Left kidney (tissue), 8 donors: ENCODE measurements at places on chromosomes 7 and 10.

DNA sequence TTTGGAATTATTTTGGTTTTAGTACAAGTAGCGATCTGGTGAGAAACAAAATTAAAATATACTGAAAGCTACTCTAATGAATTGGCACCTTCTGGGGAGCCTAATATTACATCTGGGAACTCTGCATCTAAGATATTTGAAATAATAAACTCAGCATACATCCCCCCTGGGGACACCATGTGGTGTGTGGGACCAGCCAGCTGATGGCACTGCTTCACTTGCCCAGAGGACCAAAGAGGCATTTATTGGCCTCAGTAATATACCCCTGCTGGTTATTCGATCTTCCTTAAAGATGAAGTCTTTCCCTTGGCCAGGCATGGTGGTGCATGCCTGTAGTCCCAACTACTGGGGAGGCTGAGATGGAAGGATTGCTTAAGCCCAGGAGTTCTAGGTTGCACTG lies 195.1 kb upstream of the AUTS2 start:
- DNase-seq: no peak

GRCh38 chr10:12252882-12253546 lies 57.0 kb downstream of the CDC123 start:
- DNase-seq: no peak

DNA sequence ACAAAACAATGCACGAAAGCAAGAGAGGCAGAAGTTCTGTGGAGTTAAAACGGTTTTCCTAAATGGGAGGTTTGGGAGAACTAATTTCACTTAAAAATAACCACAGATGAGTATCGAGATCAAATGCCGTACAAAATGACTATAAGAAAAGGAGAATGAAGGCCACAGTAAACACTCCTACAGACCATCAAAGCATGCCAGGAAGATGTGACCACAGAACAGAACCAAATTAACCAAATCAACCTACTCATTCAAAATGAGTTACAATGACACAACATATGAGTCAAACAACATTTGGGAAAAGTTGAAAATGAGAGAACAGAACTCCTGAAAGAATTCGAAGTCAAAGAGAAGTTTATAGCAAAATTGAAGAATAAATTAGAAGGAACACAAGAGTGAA lies 24.3 kb upstream of the DOCK1 start:
- DNase-seq: no peak

DNA sequence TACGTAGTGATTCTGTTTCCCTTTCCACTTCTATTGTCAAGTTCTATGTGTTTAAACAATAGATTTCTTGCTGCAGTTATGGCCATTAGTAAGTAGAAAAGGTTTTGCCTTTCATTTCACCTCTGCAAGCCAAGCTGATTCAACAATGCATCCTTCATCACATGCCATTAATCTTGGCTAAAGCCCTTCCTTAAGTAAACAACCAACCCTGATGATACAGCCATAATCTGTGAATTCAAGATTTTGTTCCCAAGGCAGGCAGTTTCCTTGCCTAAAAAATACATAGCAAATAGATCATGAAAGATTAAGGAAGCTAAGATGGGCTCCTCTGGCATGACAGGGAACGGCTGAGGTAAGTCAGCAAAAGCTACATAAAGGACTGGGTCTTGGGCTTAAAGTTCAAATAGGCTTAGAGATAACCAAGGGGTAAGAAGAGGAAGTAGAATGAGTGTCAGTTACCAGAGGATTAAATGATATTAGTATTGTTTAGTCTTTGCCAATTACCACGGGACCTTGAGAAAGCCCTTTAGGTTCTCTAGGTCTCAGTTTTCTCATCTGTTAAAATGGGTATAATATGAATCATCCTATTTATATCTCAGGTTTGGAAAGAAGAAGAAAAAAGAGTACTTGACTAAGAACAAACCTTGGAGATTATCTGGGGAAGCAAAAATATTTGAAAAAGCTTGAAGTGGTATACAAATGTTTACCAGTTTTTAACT lies 35.9 kb upstream of the ANK3 start:
- no peak for DNase-seq

- no peak for DNase-seq
Measured at GRCh38 chr10:88198023-88198422, 334.6 kb downstream of the PTEN start.

DNA sequence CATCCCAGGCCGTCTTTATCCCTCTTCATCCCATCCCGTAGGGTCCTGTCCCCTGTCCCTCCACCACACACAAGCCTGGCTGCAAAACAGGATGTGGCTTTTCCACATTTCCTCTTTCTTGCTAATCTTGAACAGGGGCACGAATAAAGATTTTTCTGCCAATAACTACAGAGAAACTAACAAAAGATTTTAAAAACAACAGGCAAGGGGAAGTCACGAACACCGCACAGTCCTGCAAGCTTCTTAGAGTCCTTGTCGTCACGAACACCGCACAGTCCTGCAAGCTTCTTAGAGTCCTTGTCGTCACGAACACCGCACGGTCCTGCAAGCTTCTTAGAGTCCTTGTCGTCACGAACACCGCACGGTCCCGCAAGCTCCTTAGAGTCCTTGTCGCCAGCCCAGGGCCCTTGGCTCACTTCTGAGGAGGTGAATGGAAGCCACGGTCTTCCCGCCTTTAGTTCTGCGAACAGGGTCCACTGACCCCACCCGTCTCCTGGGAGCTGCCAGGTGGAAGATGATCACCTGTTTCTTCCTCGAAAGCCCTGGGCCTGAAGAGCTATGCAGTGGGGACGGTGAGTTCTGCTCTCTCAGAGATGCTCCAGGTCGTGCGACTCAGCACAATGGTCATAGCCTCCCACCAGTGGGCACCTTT lies 10.3 kb upstream of the INSIG1 start:
- DNase-seq: no peak

DNA sequence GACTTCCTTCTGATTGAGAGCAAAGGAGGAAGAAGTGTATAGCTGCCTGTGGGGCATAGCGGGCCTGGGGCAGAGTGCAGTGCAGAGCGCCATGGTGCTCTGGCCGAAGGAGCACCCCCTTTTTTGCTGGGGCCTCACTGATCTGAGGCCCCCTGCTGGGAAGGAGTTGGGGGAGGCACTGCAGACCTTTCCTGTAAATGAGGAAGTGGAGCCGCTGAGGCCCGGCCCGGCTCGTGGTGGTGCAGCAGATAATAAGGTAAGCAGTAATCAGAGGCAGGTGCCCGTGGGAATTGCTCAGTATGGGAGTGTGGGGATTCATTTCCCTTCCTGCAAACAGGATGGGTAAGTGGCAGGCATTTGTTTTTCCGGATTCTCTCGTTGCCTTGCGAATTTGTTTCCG lies 373.7 kb upstream of the MKI67 start:
- DNase-seq: no peak

DNA sequence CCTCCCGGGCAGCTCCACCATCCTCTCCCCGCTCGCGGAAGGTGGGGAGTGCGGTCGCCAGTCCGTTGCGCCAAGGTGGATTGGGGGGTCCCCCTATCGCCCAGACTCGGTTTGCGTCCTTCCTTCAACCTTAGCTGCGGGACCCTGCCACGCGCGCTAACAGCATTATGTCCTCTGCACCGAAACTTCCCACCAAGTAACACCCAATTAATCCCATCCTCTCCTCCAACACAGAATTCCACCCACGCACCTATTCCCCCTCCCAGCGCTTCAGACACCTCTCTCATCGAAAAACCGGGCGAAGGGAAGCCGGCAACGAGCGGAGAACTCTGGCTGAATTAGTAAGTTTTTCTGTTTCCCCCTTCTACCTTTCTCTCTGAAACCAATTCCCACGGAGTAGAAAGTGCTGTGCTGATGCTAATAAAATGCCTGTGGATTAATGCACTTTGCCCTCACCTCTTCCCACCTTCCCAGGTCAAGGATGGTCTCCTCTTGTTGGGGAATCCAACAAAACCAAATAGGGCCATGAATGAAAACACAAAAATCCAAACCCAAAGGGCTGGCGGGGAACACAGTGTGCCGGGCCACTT lies 947 bp downstream of the HOXA3 start:
- no peak for DNase-seq

GRCh38 chr10:52649511-52649910 lies 123.1 kb downstream of the MBL2 start:
- no peak for DNase-seq

GRCh38 chr10:35341521-35341920 lies 5.2 kb downstream of the CCNY start:
- no peak for DNase-seq

- no peak for DNase-seq
Measured at GRCh38 chr10:122251459-122252255, 19.4 kb upstream of the BTBD16 start.

DNA sequence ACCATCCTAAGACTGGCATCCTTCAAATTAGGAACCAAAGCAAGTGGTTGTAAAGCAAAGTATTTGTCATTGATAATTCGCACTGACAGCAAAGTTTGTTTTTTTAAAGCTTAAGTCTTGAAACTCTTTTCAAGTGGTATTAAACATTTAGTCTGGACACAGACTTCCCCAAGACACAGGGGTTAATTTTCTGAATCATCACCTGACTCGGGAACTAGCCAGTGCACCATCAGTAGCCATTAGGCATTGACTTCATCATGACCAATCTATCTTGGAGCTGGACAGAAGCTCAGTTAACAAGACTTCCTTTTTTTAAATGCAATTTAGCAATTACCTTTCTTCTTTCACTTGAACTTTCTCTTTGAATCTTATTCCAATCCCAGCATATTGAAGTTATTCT lies 210.6 kb downstream of the ZNF365 start:
- no peak for DNase-seq

DNA sequence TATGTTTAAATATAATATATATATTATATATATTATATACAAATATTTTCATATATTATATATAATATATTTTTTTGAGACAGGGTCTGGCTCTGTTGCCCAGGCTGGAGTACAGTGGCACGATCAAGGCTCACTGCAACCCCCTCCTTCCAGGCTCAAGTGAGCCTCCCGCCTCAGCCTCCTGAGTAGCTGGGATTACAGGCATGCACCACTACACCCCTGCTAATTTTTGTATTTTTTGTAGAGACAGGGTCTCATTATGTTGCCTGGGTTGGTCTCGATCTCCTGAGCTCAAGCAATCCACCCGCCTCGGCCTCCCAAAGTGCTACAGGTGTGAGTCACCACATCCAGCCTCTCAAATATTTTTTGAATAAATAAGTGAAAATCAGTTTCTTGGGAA lies 215.5 kb downstream of the GATA3 start:
- no peak for DNase-seq

GRCh38 chr10:113052076-113052830 lies 102.2 kb downstream of the TCF7L2 start:
- no peak for DNase-seq

DNA sequence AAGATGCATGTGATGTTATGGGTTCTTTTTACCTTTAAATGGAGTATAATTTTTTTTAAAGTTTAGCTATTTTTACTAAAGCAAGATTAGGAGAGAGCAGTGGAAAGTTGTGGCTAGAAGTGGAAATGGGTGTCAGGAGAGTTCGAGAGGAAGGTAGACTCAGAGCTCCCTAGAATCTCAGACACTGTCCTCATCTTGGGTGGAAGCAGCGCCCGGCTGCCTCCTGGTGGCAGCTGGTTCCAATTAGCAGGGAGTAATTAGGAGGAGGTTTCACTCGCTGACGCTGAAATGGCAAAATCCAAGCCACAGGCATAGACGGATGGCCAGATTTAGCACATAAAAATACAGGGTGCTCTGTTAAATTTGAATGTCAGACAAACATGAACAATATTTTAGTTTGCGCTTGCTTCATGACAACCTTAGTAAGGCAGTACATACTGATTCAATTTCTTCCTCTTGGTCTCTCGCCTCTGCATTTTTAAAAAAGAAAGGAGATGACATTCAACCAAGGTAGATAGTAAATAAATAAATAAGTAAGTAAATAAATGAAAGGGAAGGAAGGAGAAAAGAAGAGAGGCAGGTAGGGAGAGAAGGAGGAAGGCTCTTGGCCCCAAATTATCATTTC lies 58.5 kb downstream of the LGI1 start:
- DNase-seq: peak; percentile 64

GRCh38 chr7:141928845-141929195 lies 12.6 kb downstream of the OR9A4 start:
- no peak for DNase-seq

GRCh38 chr10:122725768-122726167 lies 26.1 kb upstream of the C10orf120 start:
- no peak for DNase-seq

DNA sequence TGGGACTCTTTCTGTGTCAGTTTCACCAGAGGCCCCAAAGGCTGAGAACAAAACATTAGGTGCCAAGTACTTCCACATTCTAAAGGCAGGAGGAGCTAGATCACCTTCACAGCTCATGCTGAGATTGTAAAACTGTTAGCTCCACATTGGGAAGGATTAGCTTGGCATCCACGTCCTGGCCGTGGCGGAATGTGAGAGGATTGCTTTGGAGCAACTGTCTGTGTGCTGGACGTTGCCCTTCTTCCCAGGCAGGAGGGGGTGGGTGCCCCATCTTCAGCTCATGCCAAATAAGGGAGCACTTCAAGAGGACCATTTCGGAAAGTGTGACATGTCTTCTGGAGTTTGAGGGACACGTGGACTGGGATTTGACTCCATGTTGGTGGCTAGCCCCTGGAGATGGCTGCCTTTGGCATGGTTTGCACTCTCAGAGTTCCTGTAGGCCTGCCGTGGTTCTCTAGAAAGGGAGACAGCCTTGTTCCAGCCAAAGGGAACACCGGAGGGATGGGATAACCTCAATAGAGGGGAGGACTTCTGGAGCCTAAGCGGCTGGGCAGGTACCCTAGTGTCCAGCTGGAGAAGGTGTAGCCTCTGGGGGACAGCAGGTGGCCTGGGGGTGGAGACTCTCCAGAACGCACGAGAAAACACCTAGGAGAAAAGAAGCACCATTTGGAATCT lies 19.9 kb upstream of the FMC1 start:
- DNase-seq: no peak

DNA sequence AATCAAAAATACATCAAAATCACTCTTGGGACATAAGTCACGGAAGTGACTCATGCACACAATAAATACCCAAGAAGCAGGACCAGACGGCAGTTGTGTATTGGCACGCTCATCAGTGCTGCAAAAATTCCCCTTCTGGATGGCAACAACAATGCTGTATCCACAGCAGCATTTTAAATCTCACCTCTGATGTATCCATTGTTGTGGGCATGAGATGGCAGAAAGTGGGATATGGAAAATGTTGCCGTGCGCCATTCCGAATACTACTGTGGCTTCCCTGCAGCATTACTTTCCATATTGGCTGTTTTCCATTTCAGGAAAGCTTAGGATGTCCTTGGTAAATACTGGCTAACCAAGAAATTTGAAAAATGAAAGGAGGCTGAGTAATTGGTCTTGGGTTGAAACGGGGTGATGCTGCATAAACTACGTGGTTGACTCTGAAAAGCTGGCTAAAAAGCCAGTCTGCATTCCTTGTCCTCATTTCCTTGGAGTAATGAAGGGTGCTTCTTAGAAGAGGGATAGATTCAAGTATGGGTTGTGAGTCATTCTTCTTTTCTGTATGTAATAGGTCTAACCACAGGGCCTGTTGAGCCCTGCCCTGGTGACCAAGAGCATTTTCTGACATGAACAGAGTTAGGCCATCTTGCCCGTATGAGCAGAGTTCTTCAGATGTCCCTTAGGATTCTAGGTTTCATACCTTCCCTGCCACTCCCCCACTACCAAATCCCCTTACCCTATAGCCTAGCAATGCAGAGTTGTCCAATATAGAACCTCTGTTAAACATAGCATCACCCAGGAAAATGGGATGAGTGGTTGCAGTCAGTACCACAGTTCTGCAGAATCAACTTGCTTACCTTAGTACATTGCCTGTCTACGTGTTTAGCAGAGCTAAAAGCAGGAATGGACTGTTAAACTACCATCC lies 36.3 kb upstream of the TOMM7 start:
- DNase-seq: no peak

- no peak for DNase-seq
Measured at GRCh38 chr7:154918741-154919140, 84.2 kb downstream of the PAXIP1 start.

GRCh38 chr10:99711129-99711719 lies 20.7 kb downstream of the COX15 start:
- peak; percentile 44 for DNase-seq
